ENCODE measurements at places on chromosomes 6 and 20.

DNA sequence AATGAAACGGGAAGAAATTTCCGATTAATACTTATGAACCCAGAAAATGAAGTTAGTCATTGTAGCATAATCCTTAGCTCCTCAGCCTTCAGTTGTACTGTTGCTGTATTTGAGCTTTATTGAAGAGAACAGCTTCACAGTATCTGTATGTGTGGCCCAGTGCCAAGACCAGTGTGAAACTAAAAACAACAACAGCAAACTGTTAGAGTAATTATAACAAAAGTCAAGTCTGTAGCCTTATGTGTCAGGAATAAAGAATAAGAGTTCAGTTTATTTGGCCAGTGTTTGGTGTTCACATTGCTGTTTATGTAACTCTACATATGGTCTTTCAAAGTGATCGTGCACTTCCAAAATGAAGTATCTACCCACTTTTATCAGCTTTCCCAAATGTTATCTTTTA is 70.9 kb downstream of the ARID1B start:
- DNase-seq, result no peak

- no peak for DNase-seq
Observed at GRCh38 chr6:30029588-30029987, 31.5 kb upstream of the POLR1H start.

DNA sequence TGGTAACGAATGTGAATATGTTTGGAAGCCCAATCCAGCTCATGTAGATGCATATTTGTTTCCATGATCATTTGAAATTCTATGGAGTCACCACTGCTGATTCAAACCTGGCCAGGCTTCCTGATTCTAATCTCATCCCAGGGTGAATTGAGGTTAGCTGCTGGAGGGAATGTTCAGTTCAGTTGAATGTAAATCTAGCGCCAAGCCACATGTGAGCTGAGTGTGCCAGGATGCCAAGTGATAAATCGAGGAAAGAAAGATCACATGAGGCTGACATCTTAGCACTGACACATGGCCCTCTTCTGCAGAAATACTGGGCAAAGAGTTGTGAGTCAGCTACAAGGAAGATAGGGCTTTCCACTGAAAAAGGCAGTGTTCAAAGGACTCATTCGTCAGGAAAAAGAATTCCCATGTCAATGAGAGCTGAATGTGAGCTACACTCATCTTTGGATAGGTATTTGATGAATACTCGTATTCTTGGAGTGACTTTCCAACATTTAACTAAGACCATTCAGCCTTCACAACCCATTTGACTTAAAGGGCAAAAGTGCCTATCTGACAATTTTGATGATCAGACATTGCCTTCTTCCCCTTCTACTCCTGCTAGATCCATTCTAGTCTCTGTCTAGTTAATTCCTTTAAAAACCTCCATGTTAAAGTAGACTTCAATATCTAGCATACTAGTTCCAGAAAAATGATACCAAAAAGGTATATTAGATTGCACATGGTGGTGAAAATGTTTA is 172.1 kb downstream of the MTFR2 start:
- peak; percentile 31 for DNase-seq

GRCh38 chr6:3367630-3368029 is 89.2 kb downstream of the SLC22A23 start:
- no peak for DNase-seq

DNA sequence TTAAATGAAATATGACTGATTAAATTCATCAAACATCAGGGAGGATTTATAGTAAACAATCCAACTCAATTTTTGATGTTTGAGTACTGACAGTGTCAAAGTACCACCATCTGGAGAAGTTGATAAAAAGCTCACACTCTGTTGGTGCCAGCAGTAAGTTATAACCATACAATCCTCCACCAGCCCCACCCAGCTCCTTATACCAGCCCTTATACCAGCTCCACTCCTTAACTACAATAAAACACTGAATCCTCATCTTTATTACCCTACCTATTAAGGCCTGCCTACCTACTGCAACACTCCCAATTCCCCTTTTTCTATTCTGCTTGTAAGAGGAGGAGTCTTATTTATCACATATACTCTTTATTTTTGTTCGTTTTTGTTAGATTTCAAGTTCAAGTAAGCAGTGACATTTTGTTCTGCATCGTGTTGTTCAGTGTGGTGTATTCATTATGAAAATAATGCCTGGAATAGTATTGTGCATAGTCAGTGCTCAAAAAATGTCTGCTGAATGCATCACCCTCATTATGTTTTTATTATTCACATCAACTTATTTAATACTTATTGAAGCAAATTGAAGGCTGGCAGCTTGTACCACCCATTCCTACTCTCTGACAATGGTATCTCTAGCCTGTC is 954.7 kb upstream of the ADGRB3 start:
- no peak for DNase-seq

DNA sequence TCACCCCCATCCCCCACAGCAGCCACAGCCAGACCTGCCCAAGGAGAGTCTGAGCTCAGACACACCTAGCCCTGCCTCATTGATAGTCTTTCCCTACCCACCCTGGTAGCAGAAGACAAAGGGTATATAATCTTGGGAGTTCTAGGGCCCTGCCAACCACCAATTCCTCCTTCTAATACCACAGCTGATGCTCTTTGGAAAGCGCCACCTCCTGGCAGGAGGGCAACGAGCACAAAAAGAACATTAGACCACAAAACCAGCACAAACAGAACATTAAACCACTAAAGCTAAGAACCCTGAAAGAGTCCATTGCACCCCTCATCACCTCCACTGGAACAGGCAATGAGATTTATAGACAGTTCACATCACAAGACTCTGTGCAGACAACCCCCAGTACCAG is 195.8 kb upstream of the FUT9 start:
- no peak for DNase-seq

- no peak for DNase-seq
Observed at GRCh38 chr6:111759331-111759835, 113.9 kb downstream of the FYN start.

DNA sequence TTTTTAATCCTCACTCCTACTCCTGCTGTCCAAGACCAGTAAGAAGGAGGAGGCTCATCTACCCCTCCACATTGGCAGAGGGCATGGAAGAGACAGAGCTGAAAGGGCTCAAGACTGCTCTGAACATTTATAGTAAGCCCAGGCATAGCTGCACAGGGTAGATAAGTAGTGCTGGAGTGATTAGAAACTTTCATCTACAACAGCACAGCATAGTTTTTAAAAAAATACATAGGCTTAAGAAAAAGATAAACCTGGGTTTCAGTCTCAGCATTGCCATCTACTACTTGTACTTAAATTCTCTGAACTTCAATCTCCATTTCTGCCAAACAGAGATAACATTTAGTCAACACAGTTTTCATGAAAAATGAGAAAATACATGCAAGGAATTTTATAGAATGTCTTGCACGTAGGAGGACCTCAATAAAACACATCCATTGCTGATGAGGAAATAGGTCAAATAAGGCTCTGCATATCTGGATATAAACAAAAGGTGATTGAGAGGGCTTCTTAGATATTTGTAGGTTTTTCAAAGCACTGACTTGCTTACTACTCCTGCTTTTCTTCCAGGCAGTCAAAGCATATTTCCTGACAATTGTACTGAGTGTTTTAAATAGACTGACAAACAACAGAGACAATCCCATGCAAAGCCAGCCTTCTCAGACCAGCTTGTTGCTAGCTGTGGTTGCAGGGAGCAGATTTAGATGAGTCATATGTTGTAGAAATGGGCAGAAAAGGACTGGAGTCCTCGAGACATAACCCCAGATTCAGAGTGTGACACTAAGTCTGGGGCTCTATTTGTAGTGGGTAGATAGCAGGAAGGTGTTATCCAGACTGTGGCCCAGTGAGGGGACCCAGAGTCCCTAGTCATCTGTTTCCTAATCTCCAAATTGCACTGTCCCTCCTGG is 107.4 kb upstream of the TAB2 start:
- peak; percentile 30 for DNase-seq

DNA sequence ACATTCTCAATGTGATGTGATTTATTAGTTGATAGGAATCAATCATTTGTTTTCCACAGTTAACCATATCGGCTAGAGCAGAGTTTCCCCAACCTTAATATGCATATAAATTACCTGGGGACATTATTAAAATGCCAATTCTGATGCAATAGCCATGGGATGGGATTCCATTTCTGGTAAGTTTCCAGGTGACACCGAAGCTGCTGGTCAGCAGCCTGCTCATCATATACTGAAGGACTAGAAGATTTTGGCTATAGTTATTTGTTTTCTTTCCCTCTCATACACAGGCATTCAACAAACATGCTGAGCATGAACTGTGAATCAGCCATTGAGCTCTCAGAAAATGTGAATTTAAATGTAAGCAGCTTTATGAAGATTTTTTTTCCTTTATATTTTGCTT is 35.8 kb downstream of the FBXO5 start:
- no peak for DNase-seq

GRCh38 chr20:41613321-41613720 is 4.9 kb downstream of the CHD6 start:
- no peak for DNase-seq

DNA sequence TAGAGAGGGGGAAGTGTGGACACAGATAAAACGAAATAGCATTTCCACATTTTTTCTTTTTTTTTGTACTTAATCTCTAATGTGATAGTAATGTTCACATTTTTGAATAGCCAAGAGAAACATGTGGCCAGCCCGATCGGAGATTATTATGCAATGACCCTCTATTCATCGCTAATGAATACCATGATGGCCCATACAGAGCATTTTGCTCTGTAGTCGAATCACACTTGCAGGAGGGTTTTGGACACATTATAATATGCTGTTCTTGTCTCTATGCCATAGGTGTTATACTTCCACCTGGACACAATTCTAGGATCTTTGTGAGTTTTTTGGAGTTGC is 60.1 kb downstream of the MTHFD1L start:
- no peak for DNase-seq

DNA sequence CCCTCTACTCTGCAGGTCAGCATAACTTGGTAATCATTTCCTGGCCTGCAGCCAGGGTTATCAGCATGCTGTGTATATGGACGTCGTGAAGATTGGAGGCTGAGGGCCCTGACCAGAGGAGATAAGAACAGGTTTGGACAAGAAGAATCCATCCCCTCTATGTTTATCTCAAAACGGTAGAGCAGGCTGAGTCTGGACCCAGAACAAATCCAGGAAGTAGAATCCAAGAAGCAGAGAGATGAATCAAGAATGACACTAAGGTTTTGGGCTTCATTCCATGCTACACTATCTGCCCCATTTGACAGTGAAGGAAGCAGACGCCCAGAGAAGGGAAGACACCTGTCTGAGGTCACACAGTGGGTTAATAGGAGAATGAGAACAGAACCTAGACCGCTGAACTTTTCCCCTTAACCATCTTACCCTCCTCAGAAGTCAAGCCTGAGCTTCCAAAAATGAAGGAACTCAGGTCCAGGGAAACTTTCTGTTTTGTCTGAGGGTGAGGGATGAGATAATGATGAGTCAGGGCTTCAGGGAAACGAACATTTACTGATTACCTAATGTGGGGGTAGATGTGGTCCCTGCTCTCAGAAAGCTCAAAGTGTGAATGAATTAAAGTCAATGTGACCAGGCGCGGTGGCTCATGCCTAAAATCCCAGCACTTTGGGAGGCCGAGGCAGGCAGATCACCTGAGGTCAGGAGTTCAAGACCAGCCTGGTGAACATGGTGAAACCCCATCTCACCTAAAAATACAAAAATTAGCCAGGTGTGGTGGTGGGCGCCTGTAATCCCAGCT is 9.4 kb upstream of the COMMD7 start:
- peak; percentile 87 for DNase-seq

GRCh38 chr20:44036441-44036840 is 121.8 kb downstream of the TOX2 start:
- no peak for DNase-seq

DNA sequence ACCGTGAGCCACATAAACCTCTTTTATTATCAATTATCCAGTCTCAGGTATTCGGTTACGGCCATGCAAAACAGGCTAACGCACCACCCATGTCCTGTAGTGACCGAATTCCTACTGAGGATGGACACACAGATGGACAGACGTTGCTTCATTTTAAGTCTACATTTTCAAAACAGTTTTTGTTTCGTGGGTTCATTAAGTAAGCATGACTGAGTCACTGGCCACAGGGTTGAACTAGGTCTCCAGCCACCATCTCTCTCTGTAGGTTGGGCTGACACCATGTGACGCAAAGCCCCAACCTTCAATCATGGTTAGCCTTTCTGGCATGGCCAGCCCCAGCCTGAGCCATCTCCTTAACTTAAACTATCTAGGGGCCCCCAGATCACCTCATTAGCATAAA is 110.0 kb upstream of the SLC22A23 start:
- peak; percentile 19 for DNase-seq

DNA sequence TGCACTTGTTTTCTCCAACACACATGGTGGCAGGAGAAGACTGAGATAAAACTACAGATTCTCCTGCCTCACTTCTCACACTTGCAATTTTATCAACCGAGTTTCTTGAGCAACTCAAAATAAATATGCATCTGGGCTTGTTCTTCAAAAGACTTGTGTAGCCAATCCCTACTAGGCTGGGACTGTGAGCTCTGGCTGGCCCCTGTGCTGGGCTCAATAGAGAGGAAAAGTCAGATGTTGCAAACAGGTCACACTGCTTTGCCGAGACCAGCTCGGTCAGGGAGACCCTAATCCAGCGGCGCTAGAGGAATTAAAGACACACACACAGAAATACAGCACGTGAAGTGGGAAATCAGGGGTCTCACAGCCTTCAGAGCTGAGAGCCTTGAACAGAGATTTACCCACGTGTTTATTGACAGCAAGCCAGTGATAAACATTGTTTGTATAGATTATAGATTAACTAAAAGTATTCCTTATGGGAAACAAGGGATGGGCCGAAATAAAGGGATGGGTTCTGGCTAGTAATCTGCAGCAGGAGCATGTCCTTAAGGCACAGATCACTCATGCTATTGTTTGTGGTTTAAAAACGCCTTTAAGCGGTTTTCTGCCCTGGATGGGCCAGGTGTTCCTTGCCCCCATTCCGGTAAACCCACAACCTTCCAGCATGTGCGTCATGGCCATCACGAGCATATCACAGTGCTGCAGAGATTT is 32.7 kb downstream of the FAM50B start:
- DNase-seq, result no peak

DNA sequence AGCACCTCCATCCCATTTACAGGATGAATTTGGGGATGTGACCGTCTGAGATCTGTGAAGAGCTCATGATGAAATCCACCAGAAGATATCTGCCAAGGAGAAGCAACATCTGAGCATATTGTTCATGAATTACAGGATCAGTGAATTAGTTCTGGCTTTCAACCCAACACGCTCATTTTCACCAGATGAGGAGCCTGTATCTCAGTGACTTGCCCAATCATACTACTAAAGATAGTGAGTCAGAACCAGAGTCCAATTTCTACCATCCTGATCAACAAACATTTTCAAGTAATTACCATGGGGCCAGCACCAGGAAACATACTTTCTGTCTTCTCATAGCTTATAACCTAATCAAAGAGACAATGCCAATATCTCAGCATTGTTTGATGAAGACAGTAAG is 116.6 kb downstream of the ZDHHC14 start:
- DNase-seq, result no peak

DNA sequence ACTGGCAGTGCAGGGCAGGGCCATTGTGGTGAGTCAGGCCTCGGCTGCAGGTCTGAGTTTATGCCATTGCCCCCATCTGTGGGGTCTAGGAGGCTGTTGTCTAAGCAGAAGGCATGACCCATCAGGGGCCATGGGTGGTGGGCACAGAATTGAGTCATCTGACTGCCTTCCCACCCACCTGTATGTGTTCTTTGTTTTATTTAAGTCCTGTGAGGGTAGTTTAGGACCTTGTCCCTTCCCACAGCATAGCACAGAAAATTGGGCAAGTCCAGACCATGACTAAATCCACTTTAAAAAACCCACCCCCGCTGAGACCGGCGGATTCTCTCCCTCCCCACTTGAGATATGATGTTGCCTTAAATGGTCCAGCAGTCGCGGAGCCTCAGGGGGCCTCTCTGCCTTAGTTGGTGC is 40.3 kb downstream of the ERMARD start:
- no peak for DNase-seq
